Activated T-cell treated with anti-CD3 and anti-CD28 coated beads, Interleukin-2, amount 50 U/mL, for 72 hours (primary cell): ENCODE measurements at places on chromosomes 2 and 18. TPM values are rescaled to one million over a fixed set of nuclear protein-coding genes. Genes with fewer than 3 reads are reported as not detected.

The ZNF804A gene
- total RNA-seq = not detected

The CCDC85A gene
- total RNA-seq = not detected

The DSG4 gene
- not detected for total RNA-seq

The ROCK2 gene
- total RNA-seq = 14.7 TPM

The FAM237A gene
- not detected for total RNA-seq

DNA sequence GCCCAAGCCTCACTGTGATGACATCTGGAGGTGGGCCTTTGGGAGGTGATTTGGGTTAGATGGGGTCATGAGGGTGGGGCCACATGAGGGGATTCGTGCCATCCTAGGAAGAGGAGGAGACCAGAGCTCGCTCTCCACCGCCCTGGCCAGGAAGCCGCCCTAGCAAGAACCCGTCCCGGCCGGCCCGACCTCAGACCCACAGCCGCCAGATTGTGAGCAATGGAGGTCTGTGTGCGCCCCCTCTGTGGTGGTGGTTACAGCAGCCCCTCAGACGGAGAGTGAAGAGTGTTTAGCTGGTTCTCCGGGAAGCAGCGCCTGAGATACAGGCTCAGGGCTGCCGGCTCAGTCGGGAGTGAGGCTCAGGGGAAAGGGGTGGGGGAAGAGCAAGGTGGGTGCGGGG is 83.3 kb downstream of the RTP5 start:
- no peak overlapping the region for H3K27ac ChIP-seq
- no peaks in the 10 kb centered on the region for H3K27me3 ChIP-seq
- H3K36me3 ChIP-seq = no peaks in the 10 kb centered on the region
- DNase-seq = no peak

GRCh38 chr2:207499114-207499513 is 30.6 kb upstream of the CREB1 start:
- H3K4me1 ChIP-seq = peaks cover 43% of the 10 kb centered on the region
- H3K27ac ChIP-seq = no peak overlapping the region
- H3K4me3 ChIP-seq = no peak overlapping the region
- no peaks in the 10 kb centered on the region for H3K27me3 ChIP-seq
- no peak for DNase-seq
- H3K36me3 ChIP-seq = no peaks in the 10 kb centered on the region

DNA sequence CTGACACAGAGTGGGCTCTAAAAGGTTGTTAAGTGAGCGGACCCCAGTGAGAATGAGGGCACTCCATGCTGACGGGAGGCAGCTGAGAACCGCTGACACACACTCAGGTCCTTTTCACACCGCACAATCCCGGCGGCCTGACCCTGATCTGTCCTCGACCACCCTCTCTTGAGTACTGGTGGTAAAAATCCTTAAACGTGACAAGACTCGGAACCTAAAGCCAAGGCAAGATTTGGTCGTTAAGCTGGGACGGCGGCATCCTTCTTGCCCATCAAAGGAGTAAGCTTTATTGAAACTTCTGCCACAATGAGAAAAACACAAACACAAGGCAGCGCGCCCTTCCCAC is 569 bp downstream of the TMX3 start:
- peak overlapping the region; percentile 96 for H3K27ac ChIP-seq
- peak overlapping the region; percentile 99 for H3K4me3 ChIP-seq
- no peaks in the 10 kb centered on the region for H3K27me3 ChIP-seq
- peaks cover 9% of the 10 kb centered on the region for H3K36me3 ChIP-seq
- peaks cover 39% of the 10 kb centered on the region for H3K4me1 ChIP-seq

DNA sequence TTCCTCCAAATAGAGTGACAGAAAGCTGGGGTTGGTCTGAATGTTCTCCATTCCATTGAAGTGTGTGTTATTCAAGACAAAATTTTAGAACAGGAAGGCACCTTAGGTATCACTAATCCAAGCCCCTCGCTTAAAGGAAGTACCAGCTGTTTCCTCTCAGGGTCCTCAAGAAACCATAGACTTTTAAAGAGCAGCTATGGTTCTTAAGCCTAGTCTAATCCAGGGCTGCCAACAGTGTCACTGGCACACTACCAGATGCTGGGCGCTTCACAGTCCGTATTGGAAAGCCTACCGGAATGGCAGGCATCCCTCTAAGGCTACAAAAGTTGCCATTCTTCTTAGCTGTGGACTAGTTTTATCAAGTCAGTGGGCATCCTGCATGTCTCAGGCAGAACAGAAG is 1.9 kb downstream of the NEMP2 start:
- peaks cover 67% of the 10 kb centered on the region for H3K4me1 ChIP-seq
- no peaks in the 10 kb centered on the region for H3K27me3 ChIP-seq
- peaks cover 12% of the 10 kb centered on the region for H3K36me3 ChIP-seq
- H3K4me3 ChIP-seq = peak overlapping the region; percentile 97
- H3K27ac ChIP-seq = peak overlapping the region; percentile 99

- peaks cover 8% of the 10 kb centered on the region for H3K36me3 ChIP-seq
- H3K4me3 ChIP-seq = no peak overlapping the region
- no peaks in the 10 kb centered on the region for H3K27me3 ChIP-seq
- no peak for DNase-seq
Measured at GRCh38 chr2:134347756-134348155, 93.9 kb downstream of the MGAT5 start.

DNA sequence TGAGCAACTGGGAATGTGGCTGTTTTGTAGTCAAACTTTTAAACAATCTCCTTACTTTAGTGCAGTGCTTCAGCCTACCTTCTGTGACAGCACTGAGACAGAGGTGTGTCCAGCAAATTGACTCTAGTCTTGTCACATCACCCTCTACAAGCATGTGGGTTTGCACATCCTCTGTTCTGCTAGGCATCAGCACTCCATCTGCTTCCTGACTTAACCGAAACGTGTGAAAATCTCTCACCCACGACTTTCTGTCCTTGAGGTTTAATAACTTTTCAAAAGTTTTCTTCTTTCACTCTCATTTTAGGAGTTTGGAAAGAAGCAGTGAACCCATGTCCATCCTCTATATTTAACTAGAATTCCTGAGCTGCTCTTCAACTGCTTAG is 42.6 kb downstream of the TTR start:
- H3K4me1 ChIP-seq = peaks cover 16% of the 10 kb centered on the region
- H3K4me3 ChIP-seq = no peak overlapping the region
- DNase-seq = no peak
- H3K27me3 ChIP-seq = peaks cover 16% of the 10 kb centered on the region
- H3K27ac ChIP-seq = no peak overlapping the region

GRCh38 chr2:185187421-185187820 is 551.2 kb upstream of the FSIP2 start:
- no peak overlapping the region for H3K27ac ChIP-seq
- no peak overlapping the region for H3K4me3 ChIP-seq
- H3K4me1 ChIP-seq = no peaks in the 10 kb centered on the region
- no peaks in the 10 kb centered on the region for H3K36me3 ChIP-seq
- no peak for DNase-seq
- no peaks in the 10 kb centered on the region for H3K27me3 ChIP-seq

- peaks cover 11% of the 10 kb centered on the region for H3K27me3 ChIP-seq
- no peak overlapping the region for H3K27ac ChIP-seq
- no peak overlapping the region for H3K4me3 ChIP-seq
- no peaks in the 10 kb centered on the region for H3K4me1 ChIP-seq
- DNase-seq = no peak
Measured at GRCh38 chr2:95514718-95515117, 30.2 kb upstream of the TRIM43B start.

- H3K36me3 ChIP-seq = no peaks in the 10 kb centered on the region
- H3K27ac ChIP-seq = no peak overlapping the region
- no peak for DNase-seq
- peaks cover 5% of the 10 kb centered on the region for H3K4me1 ChIP-seq
- H3K4me3 ChIP-seq = no peak overlapping the region
- H3K27me3 ChIP-seq = peaks cover 20% of the 10 kb centered on the region
Measured at GRCh38 chr2:232540441-232541041, 1.0 kb downstream of the CHRNG start.

- no peak overlapping the region for H3K4me3 ChIP-seq
- no peak for DNase-seq
- H3K27me3 ChIP-seq = no peaks in the 10 kb centered on the region
Measured at GRCh38 chr2:228118940-228119339, 62.5 kb downstream of the SPHKAP start.

- H3K4me1 ChIP-seq = no peaks in the 10 kb centered on the region
- H3K4me3 ChIP-seq = no peak overlapping the region
- no peaks in the 10 kb centered on the region for H3K36me3 ChIP-seq
Measured at GRCh38 chr18:78688916-78689315, 290.7 kb upstream of the SALL3 start.

DNA sequence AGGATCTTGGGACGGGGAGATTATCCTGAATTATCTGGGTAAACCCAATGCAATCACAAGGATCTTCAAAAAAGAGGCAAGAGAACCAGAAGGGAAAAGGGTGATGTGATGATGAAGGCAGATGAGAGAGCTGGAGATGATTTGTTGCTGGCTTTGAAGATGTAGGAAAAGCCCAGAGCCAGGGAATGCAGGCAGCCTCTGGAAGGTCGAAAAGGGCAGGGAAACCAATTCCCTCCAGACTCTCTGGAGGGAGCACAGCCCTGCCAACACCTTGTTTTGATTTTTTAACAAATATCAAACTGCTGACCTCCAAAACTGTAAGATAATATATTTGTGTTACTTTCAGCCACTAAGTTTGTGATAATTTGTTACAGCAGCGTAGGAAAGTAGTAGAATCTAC is 48.9 kb upstream of the IL1R2 start:
- peaks cover 4% of the 10 kb centered on the region for H3K36me3 ChIP-seq
- peaks cover 2% of the 10 kb centered on the region for H3K4me1 ChIP-seq
- no peak overlapping the region for H3K27ac ChIP-seq
- H3K27me3 ChIP-seq = peaks cover 22% of the 10 kb centered on the region
- no peak for DNase-seq
- no peak overlapping the region for H3K4me3 ChIP-seq

GRCh38 chr2:112151271-112151670 is 13.1 kb downstream of the FBLN7 start:
- H3K4me3 ChIP-seq = no peak overlapping the region
- H3K4me1 ChIP-seq = peaks cover 36% of the 10 kb centered on the region
- no peak overlapping the region for H3K27ac ChIP-seq
- no peaks in the 10 kb centered on the region for H3K27me3 ChIP-seq

DNA sequence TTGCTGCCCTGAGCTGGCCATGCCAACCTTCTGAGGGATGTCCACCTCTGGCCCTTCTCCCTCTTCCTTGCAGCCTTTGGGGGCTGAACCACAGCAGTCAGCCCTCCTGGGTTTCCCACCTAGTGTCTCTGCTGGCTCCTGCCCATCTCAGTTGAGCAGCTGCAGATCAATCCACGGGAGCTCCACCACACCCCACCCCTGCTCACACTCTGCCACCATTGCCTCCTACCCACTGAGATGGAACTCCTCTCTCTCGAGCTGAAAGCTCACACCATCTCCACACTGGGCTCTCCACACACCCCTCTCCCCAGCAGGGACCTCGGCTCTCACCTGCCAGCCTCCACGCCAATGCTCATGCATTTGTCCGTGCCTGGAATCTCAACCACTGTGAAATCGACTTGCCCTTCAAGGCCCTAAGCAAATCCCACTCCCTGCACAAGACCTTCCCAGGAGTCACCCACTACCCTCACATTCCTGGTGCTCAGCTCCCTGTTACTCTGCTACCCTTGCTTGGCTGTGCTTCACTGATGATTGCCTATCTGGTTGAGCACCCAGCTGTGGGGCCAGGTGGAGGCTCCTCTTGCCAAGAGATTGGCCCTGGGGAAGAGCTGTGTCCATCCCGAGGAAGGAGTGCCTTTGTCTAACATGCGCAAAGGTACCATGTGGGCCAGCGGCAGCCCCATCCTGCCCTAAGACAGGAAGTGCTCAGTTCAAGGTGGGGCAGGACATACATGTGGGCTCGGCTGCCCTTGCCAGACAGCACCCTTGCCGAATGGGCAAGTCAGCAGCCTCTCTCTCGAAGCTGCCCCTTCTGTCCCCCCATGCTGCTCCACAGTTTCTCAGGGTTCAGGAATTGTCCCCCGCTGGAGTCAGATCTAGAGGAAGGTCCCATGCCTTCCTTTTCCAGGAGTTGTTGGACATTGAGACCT is 208.7 kb downstream of the CYP26B1 start:
- no peaks in the 10 kb centered on the region for H3K27me3 ChIP-seq
- no peak for DNase-seq
- H3K27ac ChIP-seq = no peak overlapping the region
- no peaks in the 10 kb centered on the region for H3K36me3 ChIP-seq
- H3K4me1 ChIP-seq = no peaks in the 10 kb centered on the region

- no peak for DNase-seq
- peaks cover 40% of the 10 kb centered on the region for H3K27me3 ChIP-seq
Measured at GRCh38 chr2:64359171-64359891, 94.6 kb upstream of the LGALSL start.

- no peaks in the 10 kb centered on the region for H3K36me3 ChIP-seq
- no peaks in the 10 kb centered on the region for H3K27me3 ChIP-seq
- H3K4me1 ChIP-seq = peaks cover 67% of the 10 kb centered on the region
- peak; percentile 48 for DNase-seq
- peak overlapping the region; percentile 49 for H3K4me3 ChIP-seq
Measured at GRCh38 chr2:134669731-134670669, 48.8 kb downstream of the TMEM163 start.

- peaks cover 13% of the 10 kb centered on the region for H3K27me3 ChIP-seq
- H3K4me3 ChIP-seq = no peak overlapping the region
- H3K27ac ChIP-seq = no peak overlapping the region
- peaks cover 14% of the 10 kb centered on the region for H3K4me1 ChIP-seq
- H3K36me3 ChIP-seq = no peaks in the 10 kb centered on the region
Measured at GRCh38 chr2:231940795-231941194, 14.6 kb upstream of the NPPC start.
